ENCODE measurements at places on chromosomes 1 and 21.

DNA sequence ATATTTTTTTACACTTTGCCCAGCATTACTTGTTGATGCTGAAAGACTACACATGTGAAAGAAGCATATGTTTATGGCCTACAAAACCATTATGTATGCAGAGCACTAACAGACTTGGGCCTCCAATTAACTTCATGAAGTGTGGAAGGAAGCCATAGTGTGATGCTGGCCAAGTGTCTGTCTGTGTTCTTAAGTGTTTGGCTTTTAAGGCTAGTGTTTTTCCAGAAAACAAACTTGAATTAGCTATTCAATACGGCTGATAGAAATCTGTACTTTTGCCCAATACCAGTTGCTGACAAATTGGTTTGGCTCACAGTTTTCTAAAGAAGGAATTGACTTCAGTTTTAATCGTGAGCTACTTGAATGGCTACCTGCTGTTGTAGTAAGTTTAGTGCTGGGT lies 136.1 kb downstream of the ADGRL2 start:
- DNase-seq, result no peak

DNA sequence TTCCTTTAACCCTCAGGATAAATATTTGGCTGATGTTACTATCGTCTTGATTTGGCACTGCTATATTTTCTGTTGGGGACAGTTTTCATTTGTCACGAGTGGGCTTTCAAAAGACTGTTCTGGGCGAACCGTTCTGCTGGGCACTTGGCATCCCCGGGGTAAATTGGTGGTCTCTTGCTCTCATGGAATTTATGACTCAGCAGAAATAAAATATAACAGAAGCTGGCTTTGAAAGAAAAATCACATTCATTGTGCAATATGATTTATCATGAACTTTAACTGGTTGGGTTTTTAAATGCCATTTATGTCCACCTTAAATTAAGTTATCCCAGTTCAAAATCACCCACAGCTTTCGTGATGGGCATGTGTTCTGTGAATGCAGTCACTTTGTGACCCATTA lies 147.3 kb downstream of the KAZN start:
- DNase-seq, result no peak

- no peak for DNase-seq
Observed at GRCh38 chr1:121518726-121519041, 333.9 kb downstream of the SRGAP2C start.

GRCh38 chr1:186900539-186901237 lies 71.9 kb downstream of the PLA2G4A start:
- no peak for DNase-seq

DNA sequence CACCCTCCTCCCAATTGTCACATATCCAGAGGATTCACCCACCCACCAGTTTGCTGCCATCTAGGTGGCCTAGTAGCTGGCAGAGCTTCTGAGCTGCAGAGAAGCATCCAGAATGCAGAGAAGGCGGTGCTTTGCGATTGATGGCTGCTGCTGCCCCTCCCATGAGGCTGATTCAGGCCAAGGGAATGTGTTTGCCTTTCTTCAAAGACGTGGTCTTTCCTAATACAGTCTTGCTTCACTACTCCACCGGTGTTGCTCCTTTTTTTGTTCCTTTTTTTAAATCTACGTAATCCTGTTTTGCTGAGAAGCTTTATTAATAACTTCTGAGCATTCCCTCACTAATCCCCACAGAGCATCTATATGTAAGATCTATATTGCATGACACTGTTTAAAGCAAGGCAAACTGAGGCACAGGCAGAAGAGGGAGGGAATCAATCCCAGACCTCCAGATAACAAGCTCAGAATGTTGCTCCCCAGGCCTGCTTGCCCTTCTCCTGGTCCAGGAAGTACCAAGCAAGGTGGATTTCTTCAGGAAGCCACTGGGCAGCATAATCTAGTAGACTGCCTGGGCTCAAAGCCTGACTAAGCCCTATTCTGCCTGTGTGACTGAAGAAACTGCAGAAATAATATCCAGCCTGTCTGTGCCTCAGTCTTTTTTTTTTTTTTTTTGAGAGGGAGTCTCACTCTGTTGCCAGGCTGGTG lies 275.5 kb upstream of the FMN2 start:
- no peak for DNase-seq

DNA sequence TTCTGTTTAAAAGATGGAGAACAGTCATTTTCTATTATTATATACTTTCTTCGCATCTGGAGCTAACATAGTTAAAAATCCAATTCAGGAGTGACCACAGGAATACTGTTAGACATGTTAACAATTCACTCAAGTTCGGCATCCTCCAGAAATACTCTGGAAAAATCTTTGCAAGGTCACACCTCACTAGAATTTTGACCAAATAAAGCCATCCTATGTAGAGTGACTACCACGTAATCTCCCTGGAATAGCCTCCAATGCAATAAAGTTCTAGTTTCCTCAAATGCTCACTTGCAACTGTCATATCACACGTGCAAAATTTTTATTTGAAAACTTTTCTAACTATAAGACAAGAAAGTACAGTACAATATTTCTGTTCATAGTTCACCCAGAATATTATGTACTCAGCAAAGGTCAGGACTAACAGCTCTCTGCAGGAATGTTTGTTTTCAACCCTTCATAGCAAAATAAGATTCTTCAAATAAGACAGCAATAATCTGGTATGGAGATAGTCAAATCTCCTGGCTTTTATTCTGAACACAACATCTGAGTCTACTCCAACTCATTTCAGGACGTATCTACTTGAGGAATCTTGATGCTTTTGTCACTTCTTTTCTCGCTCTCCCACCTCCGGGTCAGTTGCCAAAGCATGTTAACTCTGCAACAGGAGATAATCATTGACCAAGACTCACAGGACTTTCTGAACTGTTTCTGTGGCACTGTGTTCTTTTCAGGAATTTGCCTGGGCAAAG lies 82.6 kb downstream of the GDAP2 start:
- no peak for DNase-seq

GRCh38 chr1:158257888-158258287 lies 3.7 kb downstream of the CD1A start:
- no peak for DNase-seq

GRCh38 chr1:234751678-234752077 lies 141.7 kb upstream of the IRF2BP2 start:
- no peak for DNase-seq

DNA sequence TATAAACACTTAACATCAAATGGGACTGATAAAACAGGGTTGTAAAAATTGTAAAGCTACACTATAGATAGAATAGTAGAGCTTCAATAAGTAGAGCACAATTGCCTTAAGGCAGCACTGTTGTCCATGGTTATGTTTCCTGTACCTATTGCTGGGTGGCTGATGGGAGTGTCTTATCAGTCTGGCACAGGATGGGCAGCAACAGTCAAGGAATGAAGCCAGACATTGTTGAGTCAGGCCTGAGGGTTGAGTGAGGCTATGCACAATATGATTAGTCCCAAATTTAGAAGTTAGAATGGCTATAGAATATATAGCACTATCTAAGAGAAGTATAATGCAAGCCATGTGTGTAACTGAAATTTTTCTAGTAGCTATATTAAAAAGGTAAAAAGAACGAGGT lies 25.0 kb upstream of the CD1D start:
- no peak for DNase-seq

GRCh38 chr21:46065914-46066551 lies 31.9 kb upstream of the COL6A2 start:
- no peak for DNase-seq

DNA sequence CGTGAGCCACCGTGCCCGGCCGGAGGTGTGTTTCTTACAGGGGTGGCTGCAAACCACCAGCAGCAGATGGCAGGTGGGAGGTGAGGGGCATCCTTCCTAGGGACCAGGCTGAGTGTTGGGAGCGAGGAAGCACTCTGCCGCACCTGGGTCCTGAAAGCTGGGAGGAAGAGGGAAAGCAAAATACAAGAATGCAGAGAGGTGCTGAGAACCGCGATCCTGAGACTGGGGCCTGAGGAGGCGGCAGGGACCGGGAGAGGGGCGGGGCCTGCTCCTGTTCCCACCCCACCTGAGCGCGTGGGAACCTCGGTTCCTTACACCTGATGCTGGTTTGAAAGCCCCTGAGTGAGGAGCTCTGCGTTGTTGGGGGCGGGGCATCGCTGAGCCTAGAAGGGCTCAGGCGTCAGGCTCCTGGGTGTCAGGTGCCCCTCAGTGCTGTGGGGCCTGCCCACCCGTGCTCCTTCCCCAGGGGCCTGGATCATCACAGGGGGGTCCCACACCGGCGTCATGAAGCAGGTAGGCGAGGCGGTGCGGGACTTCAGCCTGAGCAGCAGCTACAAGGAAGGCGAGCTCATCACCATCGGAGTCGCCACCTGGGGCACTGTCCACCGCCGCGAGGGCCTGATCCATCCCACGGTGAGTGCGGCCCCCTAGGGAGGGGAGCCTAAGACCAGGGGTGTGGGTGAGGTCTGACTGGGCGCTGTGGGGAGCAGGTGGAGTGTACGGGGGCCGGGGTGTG lies 15.5 kb downstream of the TRPM2 start:
- peak; percentile 80 for DNase-seq

DNA sequence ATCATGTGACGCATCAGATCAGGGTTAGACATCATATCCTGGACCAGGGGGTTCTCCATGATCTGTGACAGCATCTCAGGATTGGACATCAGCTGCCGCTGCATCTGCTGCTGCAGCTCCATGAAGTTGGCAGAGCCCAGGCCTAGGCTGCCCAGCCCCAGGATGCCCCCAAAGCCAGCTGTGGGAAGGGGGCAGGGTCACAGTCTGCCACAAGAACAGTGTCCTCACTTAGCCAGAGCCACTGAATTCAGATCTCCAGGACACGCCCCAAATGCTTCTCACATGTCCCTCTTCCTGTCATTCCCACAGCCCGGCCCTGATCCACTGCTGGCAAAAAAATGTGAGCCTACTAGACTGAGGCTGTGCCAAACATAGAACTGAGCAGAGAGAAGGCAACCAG lies 3.2 kb downstream of the UBQLN4 start:
- DNase-seq, result peak; percentile 78

GRCh38 chr1:107529511-107530149 lies 388.8 kb downstream of the NTNG1 start:
- DNase-seq, result peak; percentile 16

- DNase-seq, result no peak
Observed at GRCh38 chr1:232344791-232345399, 285.0 kb downstream of the SIPA1L2 start.

DNA sequence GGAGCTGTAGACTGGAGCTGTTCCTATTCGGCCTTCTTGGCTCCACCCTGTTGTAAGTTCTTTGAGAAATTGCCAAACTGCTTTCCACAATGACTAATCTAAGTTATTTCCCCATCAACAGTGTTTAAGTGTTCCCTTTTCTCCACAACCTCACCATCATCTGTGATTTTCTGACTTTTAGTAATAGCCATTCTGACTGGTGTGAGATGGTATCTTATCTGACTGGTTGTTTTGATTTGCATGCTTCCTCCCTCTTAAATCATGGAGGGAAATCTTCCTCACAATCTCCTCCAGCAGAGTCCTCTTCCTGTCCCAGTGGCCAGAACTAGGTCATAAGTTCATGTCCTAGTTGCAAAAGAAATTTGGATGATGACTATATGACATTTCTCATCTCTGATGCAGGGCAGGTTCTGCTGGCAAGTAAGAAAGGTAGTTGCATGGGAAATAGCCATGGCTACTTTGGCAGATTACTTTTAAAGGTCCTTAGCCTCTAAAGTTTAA lies 294.0 kb downstream of the LRRC40 start:
- DNase-seq, result no peak

- no peak for DNase-seq
Observed at GRCh38 chr1:31725777-31726535, 22.1 kb upstream of the COL16A1 start.

DNA sequence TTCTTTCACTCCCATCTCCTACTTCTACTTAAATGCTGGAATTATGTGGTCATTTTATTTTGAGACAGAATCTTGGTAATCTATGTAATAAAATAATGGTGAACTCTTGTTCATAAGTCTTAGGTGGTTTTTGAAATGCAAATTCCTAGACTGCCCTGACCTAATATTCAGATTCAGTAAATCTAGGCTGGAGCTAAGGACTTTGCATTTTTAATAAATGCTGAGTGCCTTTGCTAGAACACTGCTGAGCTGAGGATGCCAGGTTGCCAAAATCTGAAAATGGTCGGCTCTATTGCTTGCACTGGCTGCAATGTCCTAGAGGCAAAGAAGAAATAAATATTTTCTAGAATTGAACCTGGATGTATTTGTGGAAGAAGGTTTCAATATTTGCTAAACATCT lies 187.4 kb downstream of the HMCN1 start:
- no peak for DNase-seq

- DNase-seq, result no peak
Observed at GRCh38 chr1:89151047-89151446, 24.8 kb downstream of the GBP7 start.

DNA sequence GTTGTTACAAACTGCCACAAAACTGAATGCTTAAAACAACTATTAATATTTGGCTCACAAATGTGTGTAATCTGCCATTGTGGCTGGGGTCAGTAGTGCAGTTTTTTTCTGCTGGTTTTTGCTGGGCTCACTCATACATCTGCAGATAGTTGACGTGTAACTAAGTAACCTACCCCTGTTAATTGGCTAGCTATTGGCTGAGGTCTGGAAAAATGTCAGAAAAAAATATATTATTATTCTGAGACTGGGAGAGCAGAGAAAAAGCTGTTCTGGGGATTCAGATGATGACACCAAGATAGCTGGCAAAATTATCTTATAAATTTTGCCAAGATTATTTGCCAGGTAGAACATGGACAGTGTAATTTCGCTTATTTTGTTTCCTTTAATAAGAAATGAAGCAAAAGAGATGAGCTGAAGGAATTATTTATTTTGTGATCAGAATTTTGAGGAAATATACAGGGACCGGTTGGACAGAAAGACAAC lies 616.1 kb upstream of the ADAMTS5 start:
- DNase-seq, result no peak

DNA sequence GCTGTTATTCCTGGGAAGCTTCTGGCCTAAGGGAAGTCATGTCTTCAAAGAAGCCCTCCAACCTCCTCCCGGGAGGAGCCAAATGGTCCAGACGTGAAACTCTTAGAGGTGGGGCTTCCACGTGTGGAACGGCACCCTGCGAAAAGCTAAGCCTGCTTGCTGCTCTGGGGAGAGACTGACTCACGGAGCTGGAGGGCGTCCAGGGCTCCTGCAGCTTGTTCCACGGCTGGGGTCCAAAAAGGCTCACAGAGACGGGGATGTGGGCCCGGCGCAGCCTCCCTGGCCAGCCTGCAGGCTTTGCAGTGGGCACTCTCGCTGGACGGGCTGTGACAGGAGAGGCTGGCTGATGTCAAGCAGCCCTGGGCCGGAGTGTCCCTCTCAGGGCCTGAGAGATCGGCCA lies 105.1 kb downstream of the COLGALT2 start:
- peak; percentile 81 for DNase-seq

DNA sequence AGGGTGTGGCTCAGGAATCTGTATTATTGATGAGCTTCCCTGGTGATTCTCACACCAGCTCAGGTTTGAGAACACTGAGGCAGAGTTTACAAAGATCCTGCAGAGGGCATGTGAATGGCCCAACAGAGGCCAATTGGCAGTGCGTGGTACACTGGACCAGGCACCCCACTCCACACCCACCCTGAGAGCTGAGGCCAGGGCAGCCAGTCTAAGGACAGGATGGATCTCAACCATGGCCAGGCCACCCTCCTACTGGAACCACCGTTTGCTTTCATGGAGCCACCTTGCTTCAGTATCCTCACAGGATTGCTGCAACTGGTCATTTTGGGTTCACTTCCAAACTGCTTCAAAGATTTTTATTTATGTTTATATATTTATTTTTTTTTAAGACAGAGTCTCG lies 7.3 kb upstream of the RASSF5 start:
- no peak for DNase-seq

All from putamen (tissue), 1 donor.